Calu3 (cell line): ENCODE measurements at places on chromosomes 12 and 14. TPM values are rescaled to one million over a fixed set of nuclear protein-coding genes. Genes with fewer than 3 reads are reported as not detected.

- H3K36me3 ChIP-seq, result no peaks in the 10 kb centered on the region
- H3K27me3 ChIP-seq, result no peaks in the 10 kb centered on the region
- no peak overlapping the region for H3K27ac ChIP-seq
These were observed 336.8 kb downstream of the NAV3 start for GRCh38 chr12:78167510-78167909.

- H3K4me3 ChIP-seq, result no peak overlapping the region
- DNase-seq, result no peak
- no peak overlapping the region for H3K27ac ChIP-seq
- H3K4me1 ChIP-seq, result peaks cover 6% of the 10 kb centered on the region
- peaks cover 23% of the 10 kb centered on the region for H3K27me3 ChIP-seq
These were observed 8.6 kb downstream of the ISCU start for GRCh38 chr12:108570743-108571608.

GRCh38 chr14:60266021-60266937 lies 17.3 kb downstream of the PPM1A start:
- no peak overlapping the region for H3K27ac ChIP-seq
- no peaks in the 10 kb centered on the region for H3K27me3 ChIP-seq

Gene RDH16
- 0.24 and 0.28 TPM in 2 replicates for total RNA-seq

Gene PTPN6
- total RNA-seq, result 42.4 and 46.3 TPM in 2 replicates
